Endothelial cell of umbilical vein (primary cell): ENCODE measurements at places on chromosomes 11 and 22. TPM values are rescaled to one million over a fixed set of nuclear protein-coding genes. Genes with fewer than 3 reads are reported as not detected.

CEND1 gene
- total RNA-seq: 0.40 and 0.83 TPM in 2 replicates

GRCh38 chr11:44943118-44943517, 7.6 kb downstream of the TP53I11 start:
- DNase-seq: peak; percentile 33

SLCO2B1 gene
- total RNA-seq: not detected in 2 replicates

DNA sequence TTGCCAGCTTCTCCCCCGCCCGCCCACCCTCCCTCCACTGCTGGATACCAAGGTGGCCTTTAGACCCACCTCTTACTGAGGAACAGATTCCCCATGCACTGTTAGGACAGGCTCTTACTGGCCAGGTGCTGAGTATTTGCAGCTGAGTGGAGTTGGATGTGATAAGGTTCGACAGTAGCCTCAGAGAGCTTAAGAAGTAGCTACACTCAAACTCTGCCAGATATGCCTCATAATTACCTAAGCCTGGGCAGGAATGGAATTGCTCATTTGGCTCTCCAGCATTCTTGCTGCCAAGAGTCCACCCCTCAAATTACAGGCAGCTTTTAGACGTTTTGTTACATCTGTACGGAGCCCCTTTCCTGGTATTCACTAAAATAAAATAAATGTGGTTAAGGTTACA, 9.6 kb downstream of the FAM181B start:
- DNase-seq: no peak

DNA sequence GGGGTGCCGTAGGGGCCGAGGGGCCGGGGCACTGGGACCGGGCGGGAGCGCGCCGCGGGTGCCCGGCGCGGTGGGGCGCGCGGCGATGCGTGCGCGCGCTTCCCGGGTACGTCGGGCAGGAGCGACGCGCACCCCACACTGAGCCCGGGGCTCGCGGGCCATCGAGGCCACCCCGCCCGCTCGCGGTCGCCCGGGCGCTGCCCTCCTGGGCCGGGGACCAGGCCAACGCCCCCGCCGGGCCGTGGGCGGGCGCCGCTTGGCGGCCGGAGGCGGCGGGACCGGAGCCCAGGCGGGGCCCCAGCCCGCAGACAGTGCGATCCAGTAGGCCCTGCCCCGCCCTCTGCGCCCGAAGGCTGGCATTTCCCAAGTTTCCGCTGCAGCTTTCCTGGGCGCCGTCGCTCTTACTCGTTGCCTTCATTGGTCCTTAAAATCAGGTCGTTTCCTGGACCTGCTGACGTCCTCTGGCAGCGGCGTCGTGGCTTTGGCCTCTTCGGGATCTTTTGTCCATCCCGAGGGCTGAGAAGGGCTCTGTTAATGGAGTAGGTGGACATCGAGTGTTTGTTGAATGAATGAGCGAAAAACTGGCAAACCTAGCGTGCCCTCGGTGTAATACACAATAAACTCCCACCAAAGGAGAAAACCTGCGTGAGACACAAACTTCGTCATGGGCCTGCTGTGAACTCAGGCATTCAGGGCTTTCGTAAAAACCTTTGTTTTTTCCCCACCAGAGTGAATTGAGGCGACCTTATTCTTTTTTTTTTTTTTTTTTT, 638 bp downstream of the PARVA start:
- peak; percentile 69 for DNase-seq

PYGM gene
- total RNA-seq: 0.39 and 0.62 TPM in 2 replicates
